H9 (cell line): ENCODE measurements at places on chromosomes 16 and 17. TPM values are rescaled to one million over a fixed set of nuclear protein-coding genes. Genes with fewer than 3 reads are reported as not detected.

- DNase-seq = no peak
Observed at GRCh38 chr16:71439523-71439922, 2.3 kb downstream of the TLE7 start.

- no peak for DNase-seq
Observed at GRCh38 chr16:79011282-79011681, 589.3 kb downstream of the MAF start.

DNA sequence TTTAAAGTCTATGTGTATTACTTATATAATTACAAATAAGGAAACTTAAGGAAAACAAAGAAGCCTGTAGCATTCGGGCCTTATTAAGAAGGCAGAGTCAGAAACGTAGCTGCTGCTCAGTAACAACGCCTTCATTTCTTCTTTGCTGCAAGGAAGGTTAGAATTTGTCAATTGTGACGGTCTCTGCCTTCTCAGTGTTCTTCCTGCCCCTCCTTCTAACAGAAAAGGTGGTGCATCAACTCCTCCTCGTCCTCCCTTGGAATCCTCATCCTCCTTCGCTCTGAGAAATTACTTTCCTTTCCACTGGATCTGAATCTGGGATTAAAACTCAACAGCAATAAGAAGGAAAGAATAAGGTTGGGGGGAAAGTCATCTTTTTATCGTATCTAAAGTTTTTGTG lies 63.0 kb downstream of the VPS53 start:
- DNase-seq = no peak

- no peak for DNase-seq
Observed at GRCh38 chr16:68246666-68247065, 1.5 kb downstream of the PLA2G15 start.

GRCh38 chr16:50461400-50461760 lies 86.8 kb upstream of the NKD1 start:
- no peak for DNase-seq

GRCh38 chr17:50173335-50173941 lies 7.6 kb downstream of the SGCA start:
- peak; percentile 73 for DNase-seq

- no peak for DNase-seq
Observed at GRCh38 chr16:15446901-15447300, 12.5 kb downstream of the BMERB1 start.

DNA sequence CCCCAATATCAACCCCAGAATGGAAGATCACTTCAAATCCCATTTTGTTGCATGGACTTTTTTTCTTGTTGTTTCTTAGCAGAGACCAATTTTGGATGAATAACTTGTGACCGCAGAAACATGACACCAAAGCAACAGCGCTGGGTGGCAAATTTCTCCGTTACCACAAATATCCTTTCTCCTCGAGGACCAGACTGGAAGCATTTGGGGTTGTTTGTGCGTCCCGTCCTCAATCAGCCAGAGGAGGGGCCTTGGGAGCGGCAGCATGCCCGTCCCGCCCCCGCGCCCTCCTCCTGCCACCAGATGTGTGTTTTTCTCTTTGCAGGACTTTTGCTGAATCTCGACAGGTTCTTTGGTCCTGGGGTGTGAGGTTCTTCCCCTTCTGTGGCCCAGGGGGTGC lies 282.5 kb upstream of the FOXF1 start:
- no peak for DNase-seq

- no peak for DNase-seq
Observed at GRCh38 chr17:38900978-38901656, 24.3 kb upstream of the LASP1NB start.

- peak; percentile 74 for DNase-seq
Observed at GRCh38 chr17:21318439-21318838, 33.9 kb downstream of the MAP2K3 start.

DNA sequence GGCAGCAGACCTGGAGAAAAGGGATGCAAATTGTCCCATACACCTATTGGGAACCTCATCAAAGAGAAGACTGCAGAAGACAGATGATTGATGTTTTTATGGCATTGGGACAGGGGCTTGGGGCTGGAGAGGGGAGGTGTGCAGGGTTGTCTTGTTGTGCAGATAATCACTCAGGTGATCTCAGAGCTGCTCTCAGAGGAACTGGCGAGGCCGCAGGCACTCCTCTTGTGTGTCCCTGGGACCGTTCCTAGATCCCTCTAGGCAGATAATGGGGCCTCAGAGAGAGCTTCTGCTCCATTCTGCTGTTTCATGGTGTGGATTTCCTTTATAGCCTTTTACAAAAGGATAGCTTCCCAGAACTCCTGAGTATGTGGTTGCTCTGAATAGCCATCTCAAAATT lies 1.6 kb downstream of the RNF213 start:
- DNase-seq = no peak

GRCh38 chr16:23035240-23035639 lies 114.0 kb downstream of the USP31 start:
- no peak for DNase-seq

- no peak for DNase-seq
Observed at GRCh38 chr16:87192452-87193073, 124.6 kb downstream of the C16orf95 start.

DNA sequence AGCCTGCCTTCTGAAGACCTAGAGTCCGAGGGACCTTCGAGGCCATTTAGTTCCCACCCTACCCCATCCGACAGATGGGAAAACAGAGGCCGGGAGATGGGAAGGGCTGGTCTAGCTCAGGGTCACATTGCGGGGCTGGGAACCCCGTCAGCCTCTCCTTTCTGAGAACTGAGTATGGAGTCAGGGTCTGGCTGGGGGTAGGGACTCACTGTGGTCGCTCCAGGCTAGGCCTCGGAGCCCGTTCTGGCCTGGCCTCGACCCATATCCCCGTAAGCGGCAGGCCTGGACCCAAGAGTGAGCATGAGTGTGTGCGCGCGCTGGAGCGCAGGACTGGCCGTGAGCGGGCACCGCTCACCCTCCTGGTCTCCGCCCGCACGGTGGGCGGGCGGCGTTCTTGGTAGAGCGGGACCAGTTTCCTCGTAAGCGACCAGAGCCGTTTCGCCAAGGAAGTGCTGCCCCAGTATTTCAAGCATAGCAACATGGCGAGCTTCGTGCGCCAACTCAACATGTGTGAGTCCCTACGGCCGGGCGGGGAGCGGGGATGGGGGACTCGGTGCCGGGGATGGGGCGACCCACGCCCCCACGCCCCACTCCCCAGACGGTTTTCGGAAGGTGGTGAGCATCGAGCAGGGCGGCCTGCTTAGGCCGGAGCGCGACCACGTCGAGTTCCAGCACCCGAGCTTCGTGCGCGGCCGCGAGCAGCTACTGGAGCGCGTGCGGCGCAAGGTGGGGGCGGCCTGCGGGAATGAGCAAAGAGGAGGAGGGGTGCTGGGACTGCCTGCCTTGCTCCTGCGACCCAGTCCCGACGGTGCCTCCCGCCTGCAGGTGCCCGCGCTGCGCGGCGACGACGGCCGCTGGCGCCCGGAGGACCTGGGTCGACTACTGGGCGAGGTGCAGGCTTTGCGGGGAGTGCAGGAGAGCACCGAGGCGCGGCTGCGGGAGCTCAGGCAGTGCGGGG lies 855 bp downstream of the HSF4 start:
- no peak for DNase-seq

- DNase-seq = no peak
Observed at GRCh38 chr16:38941-39892, 14.2 kb downstream of the POLR3K start.

DNA sequence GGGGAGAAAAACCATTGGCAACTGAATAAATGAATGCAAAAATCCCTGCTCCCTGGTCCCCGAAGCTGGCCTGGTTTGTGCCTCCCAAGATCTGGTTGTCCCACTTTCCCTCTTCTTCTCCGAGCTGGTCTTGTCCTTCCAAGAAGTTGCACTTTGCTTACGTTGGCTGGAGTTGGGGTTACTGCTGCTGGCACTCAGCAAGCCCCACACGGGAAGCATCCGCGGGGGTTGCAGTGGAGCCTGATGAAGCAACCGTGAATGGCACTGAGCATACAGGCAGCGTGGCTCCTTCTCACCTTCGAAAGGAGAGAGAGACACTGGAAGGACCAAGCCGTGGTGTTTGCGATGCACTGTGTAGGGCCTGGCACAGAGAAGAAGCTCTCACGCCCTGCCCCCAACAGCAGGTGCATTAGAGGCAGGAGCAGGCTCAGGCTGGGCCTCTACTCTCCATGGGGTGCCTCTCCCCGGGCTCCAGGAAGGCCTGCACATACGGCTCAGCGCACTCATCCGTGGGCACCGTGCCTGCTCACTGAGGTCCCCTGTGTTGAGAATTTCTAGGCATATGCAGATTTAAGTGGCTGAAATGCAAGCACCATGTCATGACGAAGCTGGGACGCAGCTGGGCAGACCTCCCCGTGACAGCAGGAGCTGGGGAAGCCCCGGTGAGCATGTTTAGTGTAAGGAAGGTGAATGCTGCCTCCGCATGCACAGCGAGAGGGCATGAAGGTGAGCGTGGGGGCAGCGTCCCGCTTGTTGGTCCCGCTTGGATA lies 12.1 kb downstream of the CA5A start:
- DNase-seq = no peak

GRCh38 chr16:15492091-15492740 lies 57.8 kb downstream of the BMERB1 start:
- no peak for DNase-seq

DNA sequence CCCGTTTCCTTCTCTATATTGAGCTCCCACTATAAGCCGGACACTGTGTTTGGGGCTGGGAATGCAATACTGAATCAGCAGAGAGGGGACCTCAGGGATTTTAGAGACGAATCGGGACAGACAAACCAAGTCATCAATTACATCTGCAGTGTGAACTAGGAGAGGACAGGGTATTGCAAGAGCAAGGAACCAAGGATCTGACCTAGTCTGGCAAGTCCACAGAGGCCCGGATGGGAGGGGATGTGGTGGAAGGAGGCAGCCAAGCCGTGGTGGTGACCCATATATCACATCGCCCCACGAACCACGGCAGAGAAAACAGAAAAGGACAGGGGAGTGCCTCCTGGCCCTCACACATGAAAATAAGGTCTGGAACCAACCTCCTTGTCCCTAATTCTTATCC lies 28.1 kb upstream of the NXPH3 start:
- no peak for DNase-seq

DNA sequence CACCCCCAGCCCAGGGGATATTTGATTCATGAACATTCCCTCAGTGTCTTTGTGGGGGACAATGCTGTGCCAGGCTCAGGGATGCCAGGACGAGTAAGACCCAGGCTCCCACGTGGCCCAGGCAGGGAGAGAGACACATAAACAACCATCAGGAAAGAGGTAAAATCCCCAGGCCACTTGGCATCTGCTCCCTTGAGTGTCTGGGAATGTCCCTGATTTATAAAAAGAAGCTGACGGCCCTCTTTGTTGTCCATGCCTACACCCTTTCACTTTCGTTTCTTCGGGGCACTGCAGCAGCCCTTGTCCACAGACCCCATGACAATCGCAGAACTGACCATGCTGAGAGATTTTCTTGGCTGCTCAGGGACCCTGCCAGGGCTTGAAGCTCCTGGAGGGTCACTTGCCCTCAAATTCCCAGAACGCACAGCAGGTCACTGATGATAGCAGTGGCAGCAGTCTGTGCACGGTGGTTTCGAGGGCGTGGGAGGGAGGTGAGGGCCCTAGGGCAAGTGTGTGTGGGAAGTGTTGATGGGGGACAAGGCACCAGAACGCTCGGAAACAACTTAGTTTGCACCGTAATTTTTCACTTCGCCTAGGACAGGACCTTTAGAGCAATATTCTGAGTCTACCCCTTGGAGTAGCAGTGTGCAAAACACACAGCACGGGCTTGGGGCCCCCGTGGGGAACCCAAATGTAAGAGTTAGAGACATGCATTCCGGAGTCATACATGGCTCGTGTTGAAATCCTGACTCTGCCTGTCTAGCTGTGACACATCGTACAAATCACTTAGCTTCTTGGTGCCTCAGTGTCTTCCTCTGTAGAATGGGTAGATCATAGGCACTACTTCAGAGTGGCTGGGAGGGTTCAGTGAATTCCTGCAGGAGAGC lies 4.7 kb downstream of the NOD2 start:
- DNase-seq = no peak

- no peak for DNase-seq
Observed at GRCh38 chr16:75938818-75939217, 212.5 kb upstream of the CPHXL start.

DNA sequence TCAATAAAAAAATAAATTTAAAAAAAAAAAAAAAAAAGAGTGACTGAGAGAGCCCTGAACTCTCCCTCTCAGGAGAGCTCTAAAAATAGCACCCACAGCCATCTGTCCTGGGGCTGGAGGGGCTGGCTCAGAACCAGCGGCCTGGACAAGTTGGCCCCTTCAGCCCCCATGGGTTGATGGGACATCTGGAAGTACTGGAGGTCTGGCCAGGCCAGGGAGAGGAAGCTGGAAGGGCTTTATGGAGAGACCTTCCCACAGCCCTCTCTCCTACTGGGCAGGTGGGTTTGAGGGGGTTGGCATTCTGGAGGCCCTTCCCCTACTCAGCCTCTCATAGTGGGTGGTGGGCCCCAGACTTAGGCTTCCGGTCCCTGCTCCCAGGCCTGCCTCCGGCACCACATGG lies 93.7 kb upstream of the TMEM97 start:
- DNase-seq = no peak

- no peak for DNase-seq
Observed at GRCh38 chr16:81278526-81278925, 36.2 kb upstream of the GAN start.

GRCh38 chr16:4803898-4804762 lies 1.7 kb upstream of the ROGDI start:
- DNase-seq = no peak

GRCh38 chr17:40461732-40462342 lies 18.6 kb downstream of the IGFBP4 start:
- DNase-seq = no peak

The CCL16 gene
- total RNA-seq = not detected in 2 replicates

The GRB7 gene
- total RNA-seq = 50.6 and 55.0 TPM in 2 replicates

The TOM1L1 gene
- total RNA-seq = 43.4 and 44.6 TPM in 2 replicates

The ADCY9 gene
- total RNA-seq = 4.7 and 5.7 TPM in 2 replicates

The C17orf113 gene
- total RNA-seq = 1.0 and 1.2 TPM in 2 replicates

The TRPV3 gene
- 0.63 and 1.2 TPM in 2 replicates for total RNA-seq

The TEDC2 gene
- total RNA-seq = 40.7 and 45.4 TPM in 2 replicates

The CA5A gene
- total RNA-seq = not detected in 2 replicates

The MYH8 gene
- total RNA-seq = not detected in 2 replicates

The LRRC37A gene
- total RNA-seq = 1.9 and 2.0 TPM in 2 replicates

The TMEM114 gene
- total RNA-seq = 0.33 and 1.2 TPM in 2 replicates

The RHOT1 gene
- total RNA-seq = 24.4 and 24.9 TPM in 2 replicates

The TMEM88 gene
- 8.9 and 11.3 TPM in 2 replicates for total RNA-seq

The ITGB4 gene
- total RNA-seq = 3.9 and 5.3 TPM in 2 replicates
